ENCODE measurements at places on chromosomes 11 and 22. TPM values are rescaled to one million over a fixed set of nuclear protein-coding genes. Genes with fewer than 3 reads are reported as not detected.

GRCh38 chr22:22073769-22074561, 91.4 kb upstream of the TOP3B start:
- H3K4me1 ChIP-seq, result peaks cover 12% of the 10 kb centered on the region
- no peak for DNase-seq
- H3K36me3 ChIP-seq, result no peaks in the 10 kb centered on the region
- no peak overlapping the region for H3K27ac ChIP-seq
- no peak overlapping the region for H3K4me3 ChIP-seq

- no peak for DNase-seq
- peak overlapping the region; percentile 46 for H3K27ac ChIP-seq
- no peaks in the 10 kb centered on the region for H3K27me3 ChIP-seq
- peaks cover 9% of the 10 kb centered on the region for H3K4me1 ChIP-seq
- H3K36me3 ChIP-seq, result no peaks in the 10 kb centered on the region
These were observed 16.7 kb downstream of the ATG2A start for GRCh38 chr11:64900263-64900678.

- DNase-seq, result no peak
- peaks cover 4% of the 10 kb centered on the region for H3K4me1 ChIP-seq
- no peaks in the 10 kb centered on the region for H3K27me3 ChIP-seq
- no peak overlapping the region for H3K4me3 ChIP-seq
These were observed 16.0 kb downstream of the TXN2 start for GRCh38 chr22:36465232-36466021.

- no peak overlapping the region for H3K27ac ChIP-seq
- H3K4me1 ChIP-seq, result no peaks in the 10 kb centered on the region
- H3K27me3 ChIP-seq, result no peaks in the 10 kb centered on the region
- no peak for DNase-seq
These were observed 73.7 kb upstream of the OR4B1 start for GRCh38 chr11:48142889-48143288.

The SAA2 gene
- total RNA-seq, result 4.1 TPM

The TBX1 gene
- not detected for total RNA-seq

- H3K27ac ChIP-seq, result no peak overlapping the region
- H3K27me3 ChIP-seq, result no peaks in the 10 kb centered on the region
- H3K4me1 ChIP-seq, result no peaks in the 10 kb centered on the region
- H3K4me3 ChIP-seq, result no peak overlapping the region
These were observed 37.5 kb upstream of the MMP20 start for GRCh38 chr11:102662607-102663006.

GRCh38 chr11:121040614-121041002, 16.7 kb downstream of the TBCEL start:
- H3K4me3 ChIP-seq, result no peak overlapping the region
- no peak overlapping the region for H3K27ac ChIP-seq
- H3K27me3 ChIP-seq, result no peaks in the 10 kb centered on the region
- no peak for DNase-seq
- no peaks in the 10 kb centered on the region for H3K36me3 ChIP-seq

GRCh38 chr11:128470081-128470480, 117.3 kb downstream of the ETS1 start:
- peak overlapping the region; percentile 33 for H3K4me3 ChIP-seq
- no peaks in the 10 kb centered on the region for H3K27me3 ChIP-seq
- H3K4me1 ChIP-seq, result peaks cover 73% of the 10 kb centered on the region
- no peak for DNase-seq
- H3K27ac ChIP-seq, result peak overlapping the region; percentile 91
- peaks cover 43% of the 10 kb centered on the region for H3K36me3 ChIP-seq

GRCh38 chr11:27700351-27701301, at the start of gene BDNF:
Gene BDNF, minus strand, starts transcription at chr11:27700455. Its CDS starts 41,891 bp downstream, at chr11:27658564.
- DNase-seq, result no peak
- no peak within 1 kb of the TSS for H3K27ac ChIP-seq
- H3K4me3 ChIP-seq, result peak within 1 kb of the TSS; percentile 59

GRCh38 chr11:12185914-12186313, 75.5 kb downstream of the MICAL2 start:
- H3K36me3 ChIP-seq, result no peaks in the 10 kb centered on the region
- no peaks in the 10 kb centered on the region for H3K27me3 ChIP-seq
- H3K4me3 ChIP-seq, result no peak overlapping the region

DNA sequence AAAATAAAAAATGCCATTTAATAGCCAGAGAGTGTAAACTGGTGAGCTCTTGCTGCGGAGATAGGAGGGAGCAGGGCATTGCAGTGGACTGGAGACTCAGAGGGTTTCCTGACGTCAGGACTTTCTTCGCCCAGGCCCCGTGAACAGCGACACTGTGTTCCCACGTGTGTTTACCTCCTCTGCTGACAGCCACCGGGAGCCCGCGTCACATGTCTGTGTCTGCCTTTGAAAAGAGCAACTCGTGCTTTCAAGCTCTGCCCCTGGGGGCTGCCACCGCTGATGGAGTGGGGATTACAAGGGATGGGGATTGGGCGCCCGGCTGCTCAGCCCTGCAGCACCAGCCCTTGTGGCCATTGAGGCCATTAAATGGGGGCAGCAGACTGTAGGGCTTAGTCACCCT, 3.3 kb downstream of the TANGO2 start:
- DNase-seq, result no peak
- no peaks in the 10 kb centered on the region for H3K27me3 ChIP-seq
- H3K4me3 ChIP-seq, result no peak overlapping the region

GRCh38 chr22:17744430-17744829, 29.8 kb downstream of the BID start:
- no peak overlapping the region for H3K4me3 ChIP-seq
- H3K27me3 ChIP-seq, result no peaks in the 10 kb centered on the region
- DNase-seq, result no peak

GRCh38 chr22:47435826-47436225, 673.4 kb downstream of the TBC1D22A start:
- no peaks in the 10 kb centered on the region for H3K4me1 ChIP-seq
- no peak overlapping the region for H3K27ac ChIP-seq
- no peaks in the 10 kb centered on the region for H3K27me3 ChIP-seq
- no peak for DNase-seq

- no peaks in the 10 kb centered on the region for H3K27me3 ChIP-seq
- H3K4me3 ChIP-seq, result no peak overlapping the region
- H3K27ac ChIP-seq, result no peak overlapping the region
- no peaks in the 10 kb centered on the region for H3K36me3 ChIP-seq
- H3K4me1 ChIP-seq, result peaks cover 26% of the 10 kb centered on the region
These were observed 1.9 kb upstream of the ARAP1 start for GRCh38 chr11:72754149-72754543.

DNA sequence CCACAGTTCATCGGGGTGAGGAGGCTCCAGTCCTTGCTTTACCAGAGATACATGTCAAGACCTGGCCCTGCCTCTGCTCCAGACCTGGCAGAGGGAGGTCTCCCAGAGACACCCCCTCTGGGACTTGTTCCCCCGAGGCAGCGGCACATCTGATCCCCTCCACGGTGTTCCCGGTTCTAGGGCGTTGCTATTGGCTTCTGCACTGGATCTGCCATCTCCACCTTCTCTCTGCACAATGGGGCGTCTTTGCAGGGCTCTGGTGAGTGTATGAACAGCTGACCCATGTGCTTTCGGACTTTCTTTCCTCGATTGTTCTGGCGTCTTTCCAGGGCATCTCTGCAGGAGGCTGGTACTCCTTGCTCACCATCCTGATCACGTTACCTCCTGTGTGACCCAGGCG, 930.4 kb downstream of the TBC1D22A start:
- no peak for DNase-seq
- H3K27me3 ChIP-seq, result no peaks in the 10 kb centered on the region
- H3K4me1 ChIP-seq, result no peaks in the 10 kb centered on the region
- no peaks in the 10 kb centered on the region for H3K36me3 ChIP-seq

GRCh38 chr11:5603326-5603725, 6.9 kb downstream of the TRIM6 start:
- H3K4me3 ChIP-seq, result no peak overlapping the region
- no peak for DNase-seq
- H3K27me3 ChIP-seq, result no peaks in the 10 kb centered on the region
- no peaks in the 10 kb centered on the region for H3K4me1 ChIP-seq
- H3K27ac ChIP-seq, result no peak overlapping the region
- 0 out of 2 replicates have a peak, but pooled peaks cover 2% of the 10 kb centered on the region for H3K36me3 ChIP-seq

The PITPNM1 gene
- 60.9 TPM for total RNA-seq

DNA sequence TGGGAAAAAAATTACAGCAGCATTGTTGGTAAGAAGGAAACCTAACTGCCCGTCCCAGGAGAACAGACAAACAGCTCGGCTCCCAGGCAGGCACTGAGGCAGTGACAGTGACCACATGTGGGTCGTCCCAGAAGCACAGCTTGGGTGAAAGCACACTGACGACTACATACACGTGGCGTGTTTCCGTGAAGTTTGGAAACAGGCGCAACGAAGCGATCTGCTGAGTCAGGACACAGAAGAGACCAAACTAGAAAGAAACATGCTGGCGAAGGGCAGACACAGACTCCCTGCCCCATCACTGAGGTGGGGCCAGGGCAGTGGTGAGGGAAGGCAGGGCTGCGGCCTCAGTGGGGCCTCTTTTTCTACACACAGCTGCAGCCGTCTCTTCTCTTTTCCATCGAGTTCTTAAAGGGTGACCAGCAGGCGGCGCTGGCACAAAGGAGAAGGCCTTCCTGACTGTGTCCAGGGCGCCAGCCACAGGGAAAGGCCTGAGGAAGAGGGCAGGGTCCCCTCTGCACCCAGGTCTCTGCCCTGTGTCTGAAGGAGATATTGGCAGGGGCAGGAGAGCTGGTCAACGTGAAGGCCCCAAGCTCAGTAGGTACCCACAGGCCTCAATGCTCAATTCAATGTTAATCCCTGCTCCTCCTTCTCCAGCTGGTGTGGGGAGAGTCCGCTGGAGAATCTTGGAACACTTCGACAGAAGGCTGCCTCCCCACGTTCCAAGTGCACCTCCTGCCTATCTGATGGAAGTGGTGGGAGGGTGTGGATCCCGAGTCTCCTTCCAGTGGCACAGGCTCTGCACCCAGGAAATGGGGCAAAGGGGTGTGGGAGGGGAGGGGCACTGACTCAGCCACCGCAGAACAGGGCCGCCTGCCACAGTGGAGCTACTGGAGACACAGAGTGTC, 19.9 kb downstream of the CARS1 start:
- H3K4me3 ChIP-seq, result no peak overlapping the region
- no peaks in the 10 kb centered on the region for H3K27me3 ChIP-seq
- peaks cover 33% of the 10 kb centered on the region for H3K36me3 ChIP-seq
- peaks cover 29% of the 10 kb centered on the region for H3K4me1 ChIP-seq
- peak overlapping the region; percentile 69 for H3K27ac ChIP-seq
- DNase-seq, result no peak

The CRYAB gene
- not detected for total RNA-seq

The APLNR gene
- total RNA-seq, result not detected

GRCh38 chr22:39204216-39204615, 40.6 kb downstream of the PDGFB start:
- H3K27ac ChIP-seq, result no peak overlapping the region
- peaks cover 7% of the 10 kb centered on the region for H3K4me1 ChIP-seq
- H3K36me3 ChIP-seq, result no peaks in the 10 kb centered on the region
- H3K4me3 ChIP-seq, result no peak overlapping the region
- no peak for DNase-seq

GRCh38 chr11:66321606-66322005, 4.8 kb upstream of the CD248 start:
- no peak overlapping the region for H3K4me3 ChIP-seq
- H3K36me3 ChIP-seq, result no peaks in the 10 kb centered on the region
- H3K27ac ChIP-seq, result no peak overlapping the region
- H3K27me3 ChIP-seq, result no peaks in the 10 kb centered on the region

GRCh38 chr11:121722431-121723245, 269.9 kb upstream of the SORL1-AS1 start:
- H3K36me3 ChIP-seq, result no peaks in the 10 kb centered on the region
- no peak for DNase-seq
- no peaks in the 10 kb centered on the region for H3K4me1 ChIP-seq
- no peak overlapping the region for H3K4me3 ChIP-seq
- no peak overlapping the region for H3K27ac ChIP-seq
- H3K27me3 ChIP-seq, result no peaks in the 10 kb centered on the region

- no peak overlapping the region for H3K4me3 ChIP-seq
- no peaks in the 10 kb centered on the region for H3K36me3 ChIP-seq
- H3K27ac ChIP-seq, result no peak overlapping the region
- no peaks in the 10 kb centered on the region for H3K4me1 ChIP-seq
These were observed 8.8 kb upstream of the APOL5 start for GRCh38 chr22:35708917-35709316.

DNA sequence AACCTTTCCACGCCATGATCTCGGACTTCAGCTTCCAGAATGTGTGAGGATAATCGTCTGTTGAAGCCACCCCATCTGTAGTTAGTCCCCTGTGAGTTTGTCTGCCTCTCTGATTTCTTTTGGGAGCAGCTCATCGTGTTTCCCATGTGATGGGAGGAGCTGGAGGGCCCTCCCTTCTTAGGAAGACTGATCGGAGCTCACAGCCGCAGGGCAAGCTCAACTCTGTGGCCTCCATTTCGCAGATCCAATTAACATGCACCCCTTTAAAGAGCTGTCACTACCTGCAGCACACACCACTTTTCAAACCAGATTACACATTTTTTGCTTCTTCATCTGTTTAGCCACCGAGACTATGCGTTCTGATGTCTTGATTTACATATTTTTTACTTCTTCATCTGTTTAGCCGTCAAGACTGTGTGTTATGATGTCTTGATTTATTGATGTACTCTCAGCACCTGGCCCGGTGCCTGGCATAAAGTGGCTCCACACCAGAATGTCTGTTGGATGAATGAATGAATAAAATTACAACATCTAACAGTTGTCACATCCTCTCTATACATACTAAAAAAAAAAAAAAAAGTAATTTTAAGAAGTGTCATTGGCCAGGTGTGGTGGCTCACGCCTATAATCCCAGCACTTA, 14.9 kb upstream of the PPFIA1 start:
- H3K27me3 ChIP-seq, result no peaks in the 10 kb centered on the region
- no peak overlapping the region for H3K4me3 ChIP-seq

The SPI1 gene
- total RNA-seq, result 29.5 TPM

All from GM12878 (cell line).